ENCODE measurements at places on chromosomes 4 and X.

- no peak for DNase-seq
Observed at GRCh38 chrX:120357186-120357585, 4.7 kb upstream of the ATP1B4 start.

GRCh38 chr4:55906989-55907388 lies 41.8 kb upstream of the CEP135 start:
- peak; percentile 30 for DNase-seq

- no peak for DNase-seq
Observed at GRCh38 chr4:64341711-64342110, 67.5 kb downstream of the TECRL start.

GRCh38 chrX:18424482-18425198 lies 768 bp upstream of the CDKL5 start:
- DNase-seq, result peak; percentile 16

DNA sequence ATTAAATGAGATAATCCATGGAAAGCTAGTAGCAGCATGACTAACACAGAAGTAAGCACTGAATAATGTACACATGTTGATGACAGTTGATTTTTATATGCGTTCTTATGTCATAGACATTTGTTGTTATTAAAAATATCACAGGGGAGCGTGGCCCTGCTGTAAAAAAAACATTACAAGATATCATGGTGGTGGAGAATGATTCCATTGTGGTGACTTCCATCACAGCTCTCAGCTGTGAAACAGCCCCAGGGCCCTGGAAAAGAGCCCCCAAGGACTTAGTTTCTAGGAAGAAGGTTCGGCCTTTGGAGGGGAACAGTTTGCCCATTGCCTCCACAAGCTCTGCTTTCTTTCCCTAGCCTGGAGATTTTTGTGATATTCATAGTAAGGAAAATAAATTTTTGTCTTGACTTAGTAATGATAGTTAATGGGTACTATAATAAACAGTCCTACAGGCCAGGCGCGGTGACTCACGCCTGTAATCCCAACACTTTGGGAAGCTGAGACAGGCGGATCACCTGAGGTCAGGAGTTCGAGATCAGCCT lies 49.9 kb downstream of the FAM114A1 start:
- no peak for DNase-seq

DNA sequence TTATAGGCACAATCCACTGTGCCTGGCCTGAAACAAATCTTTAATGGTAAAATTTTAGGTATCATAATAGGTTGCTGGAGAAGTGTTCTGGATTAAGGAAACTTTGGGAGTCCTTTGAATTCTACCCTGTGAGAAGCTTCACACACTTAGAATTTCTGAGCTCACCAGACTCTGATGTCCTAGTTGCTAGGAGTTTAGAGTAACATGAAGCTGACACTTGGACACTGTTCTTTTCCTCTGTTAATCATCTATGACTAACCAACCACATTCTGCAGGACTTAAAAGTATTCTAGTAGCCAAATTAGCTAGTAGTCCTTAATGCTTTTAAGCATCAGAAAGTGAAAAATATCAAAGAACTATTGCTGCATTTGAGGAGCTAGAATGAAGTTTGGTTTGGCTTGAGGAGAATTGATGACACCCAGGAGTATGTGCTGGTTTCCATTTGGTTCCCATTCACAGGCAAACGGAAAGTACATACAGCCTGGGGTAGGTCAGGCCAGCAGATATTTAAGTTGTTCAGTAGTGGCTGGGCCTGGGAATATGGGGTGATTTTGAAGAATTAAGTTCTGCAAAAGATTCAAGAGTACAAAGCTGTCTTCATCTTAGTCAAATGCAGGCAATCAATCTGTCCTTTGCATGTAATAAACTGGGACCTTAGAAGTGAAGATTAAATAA lies 38.8 kb upstream of the IGFBP7 start:
- no peak for DNase-seq

GRCh38 chr4:15151033-15151432 lies 148.8 kb downstream of the CPEB2 start:
- no peak for DNase-seq

DNA sequence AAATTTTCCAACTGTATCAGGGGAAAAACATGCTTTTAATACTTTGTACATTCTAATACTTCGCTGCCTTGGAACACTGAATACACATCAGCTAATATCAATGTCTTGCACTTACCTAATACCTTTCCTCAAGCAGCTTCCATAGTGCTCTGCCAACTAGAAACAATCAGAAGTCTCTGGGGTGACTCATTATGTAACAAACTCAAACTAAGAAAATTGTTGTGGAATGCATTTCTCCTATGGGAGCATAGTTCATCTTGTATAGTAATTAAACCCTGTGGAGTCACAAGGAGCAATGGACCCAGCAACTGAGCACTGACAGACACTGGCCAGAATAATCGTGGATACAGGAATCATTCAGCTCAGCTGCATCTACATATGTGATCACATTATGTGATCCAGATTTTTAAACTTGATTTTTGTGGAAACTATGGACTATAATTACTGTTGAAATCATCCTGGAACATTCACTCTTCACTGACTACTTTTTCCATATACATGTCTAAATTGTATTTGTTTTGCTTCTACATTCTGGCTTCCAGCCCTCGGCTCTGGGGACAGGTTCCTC lies 496.9 kb downstream of the TMA16 start:
- no peak for DNase-seq

- no peak for DNase-seq
Observed at GRCh38 chr4:8830611-8831200, 40.9 kb downstream of the HMX1 start.

DNA sequence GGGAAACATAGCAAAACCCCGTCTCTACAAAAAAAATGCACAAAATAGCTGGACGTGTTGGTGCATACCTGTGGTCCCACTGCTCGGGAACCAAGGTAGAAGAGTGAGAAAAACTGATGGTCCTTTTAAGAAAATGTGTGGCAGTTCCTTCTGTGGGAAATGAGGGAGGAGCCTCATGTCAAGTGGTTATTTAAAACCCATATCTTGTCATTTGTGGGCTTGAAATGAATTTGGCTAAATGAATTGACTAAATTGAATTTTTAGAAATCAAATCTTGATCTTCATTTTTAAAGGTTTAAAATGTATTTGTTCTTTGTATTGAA lies 16.2 kb upstream of the LAMP2 start:
- DNase-seq, result no peak

DNA sequence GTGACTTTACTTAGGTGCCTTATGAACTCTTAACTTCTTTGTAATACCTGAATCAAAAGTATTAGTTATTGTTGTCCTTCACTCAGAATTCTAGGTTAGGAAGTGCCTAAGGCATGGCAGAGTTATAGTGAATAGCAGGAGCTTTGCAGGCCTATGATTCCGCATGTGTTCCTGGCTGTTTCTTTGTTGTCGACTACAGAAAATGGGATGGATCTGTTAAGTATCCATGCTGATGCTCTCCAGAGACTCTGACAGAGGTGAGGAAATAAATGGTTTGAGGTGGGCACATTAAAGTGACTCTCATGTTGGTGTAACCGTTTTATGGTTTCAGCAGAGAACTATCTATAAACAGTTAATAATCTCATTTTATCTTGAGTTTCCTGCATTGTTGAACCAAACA lies 1601.3 kb downstream of the PCDH7 start:
- no peak for DNase-seq

GRCh38 chr4:52081216-52081615 lies 30.1 kb downstream of the SPATA18 start:
- DNase-seq, result no peak

- no peak for DNase-seq
Observed at GRCh38 chr4:144208074-144208473, 67.6 kb upstream of the GYPA start.

DNA sequence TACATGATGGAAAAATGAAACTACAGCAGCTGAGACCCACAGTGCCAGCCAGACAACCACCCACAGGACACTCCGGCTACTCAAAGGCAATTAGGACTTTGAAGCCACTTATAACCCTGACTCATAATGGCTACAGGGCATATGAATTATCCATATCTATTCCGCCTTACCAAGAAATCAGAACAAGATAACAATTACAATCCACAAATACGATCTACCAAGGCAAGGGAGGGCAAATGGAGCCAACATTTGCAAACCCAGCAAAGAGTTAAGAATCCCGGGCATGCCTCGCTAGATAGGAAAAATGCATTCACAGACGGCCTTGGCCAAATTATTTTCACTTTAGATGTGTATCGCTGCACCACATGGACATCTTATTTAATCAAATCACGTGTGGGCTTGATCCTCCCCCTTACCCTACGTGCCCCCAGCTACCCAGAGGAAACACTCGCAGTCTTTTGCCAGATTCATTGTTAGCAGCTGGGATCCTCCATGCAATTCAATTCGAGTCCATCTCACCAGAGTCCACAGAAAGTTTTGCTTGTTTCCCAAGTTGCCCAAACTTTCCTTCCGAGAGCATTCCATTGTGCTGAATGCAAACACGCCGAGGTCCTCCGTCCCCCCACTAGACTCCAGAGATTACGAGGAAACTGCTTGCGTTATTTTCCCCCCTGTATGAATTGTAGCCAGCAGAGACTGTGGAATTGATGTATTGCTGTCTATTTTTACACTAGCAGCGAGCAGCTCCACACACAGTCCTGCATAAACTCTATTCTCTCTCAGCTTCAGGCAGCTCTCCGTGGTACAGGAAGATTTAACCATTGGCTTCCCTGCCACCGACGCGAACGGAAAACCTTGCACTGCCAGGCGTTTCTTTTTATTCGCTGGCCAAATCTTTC lies 1.2 kb downstream of the PPARGC1A start:
- DNase-seq, result no peak

GRCh38 chr4:140082391-140082755 lies 71.6 kb downstream of the MAML3 start:
- DNase-seq, result no peak

GRCh38 chr4:2996415-2996814 lies 33.0 kb downstream of the GRK4 start:
- no peak for DNase-seq

- DNase-seq, result peak; percentile 38
Observed at GRCh38 chr4:128782076-128782715, 27.3 kb upstream of the JADE1 start.

DNA sequence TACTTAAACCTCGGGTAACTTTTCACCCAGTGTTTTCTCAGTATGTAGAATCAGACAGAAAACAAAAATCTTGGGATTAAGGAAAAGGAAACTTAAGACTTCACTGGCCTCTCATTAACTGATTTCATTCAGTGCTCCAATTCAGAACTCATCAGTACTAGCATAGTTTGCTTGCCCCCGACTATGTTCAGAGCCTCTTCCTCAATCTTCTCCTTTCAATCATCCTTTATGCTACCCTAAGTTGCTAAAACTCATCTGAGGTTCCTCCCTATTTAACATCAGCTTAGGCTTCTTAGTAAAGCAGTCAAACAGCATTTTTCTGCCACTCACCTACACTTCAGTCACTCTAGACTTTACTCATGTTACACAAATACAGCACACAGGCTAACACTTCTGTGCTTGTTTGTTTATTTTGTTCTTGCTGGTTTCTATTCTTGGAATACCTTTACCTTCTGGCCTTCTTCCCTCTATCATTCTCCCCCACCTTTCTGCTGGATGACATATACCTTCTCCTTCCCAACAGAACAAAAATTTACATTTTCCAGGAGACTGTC lies 163.0 kb upstream of the TLL1 start:
- DNase-seq, result no peak

GRCh38 chr4:187491286-187491685 lies 504.3 kb upstream of the ZFP42 start:
- DNase-seq, result no peak

DNA sequence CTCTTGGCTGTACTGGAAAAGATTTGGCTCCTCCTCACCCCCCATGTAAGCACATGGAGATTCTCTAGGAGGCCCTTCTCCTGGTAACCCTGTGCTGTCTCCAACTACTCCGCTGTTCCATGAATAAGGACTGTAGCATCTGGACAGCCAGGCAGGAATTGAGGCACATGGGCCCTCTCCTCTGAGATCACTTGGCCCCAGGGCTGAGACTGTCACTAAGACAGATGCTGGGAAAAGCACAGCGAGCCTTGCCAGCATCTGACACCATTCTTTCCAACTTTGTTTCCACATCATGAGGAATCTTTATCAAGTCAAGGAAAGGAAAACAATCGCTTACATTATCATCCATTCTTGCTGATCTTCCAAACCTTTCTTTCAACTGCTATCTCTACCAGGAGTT lies 222.6 kb upstream of the INTU start:
- no peak for DNase-seq

DNA sequence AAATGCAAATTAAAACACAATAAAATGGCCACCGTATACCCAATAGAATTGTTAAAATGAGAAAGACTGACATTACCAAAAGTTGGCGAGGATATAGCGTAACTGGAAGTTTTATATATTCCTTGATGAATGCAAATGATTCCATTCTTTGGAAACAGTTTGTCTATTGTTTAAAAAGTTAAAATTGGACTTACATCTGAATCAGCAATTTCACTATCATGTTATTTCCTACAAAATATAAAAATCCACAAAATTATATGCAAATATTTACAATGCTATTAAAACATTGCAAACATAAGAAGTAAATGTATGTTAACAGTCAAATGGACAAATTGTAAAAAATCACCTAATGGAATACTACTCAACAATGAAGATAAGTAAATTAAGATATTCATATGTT lies 852.2 kb upstream of the NDST4 start:
- DNase-seq, result no peak

DNA sequence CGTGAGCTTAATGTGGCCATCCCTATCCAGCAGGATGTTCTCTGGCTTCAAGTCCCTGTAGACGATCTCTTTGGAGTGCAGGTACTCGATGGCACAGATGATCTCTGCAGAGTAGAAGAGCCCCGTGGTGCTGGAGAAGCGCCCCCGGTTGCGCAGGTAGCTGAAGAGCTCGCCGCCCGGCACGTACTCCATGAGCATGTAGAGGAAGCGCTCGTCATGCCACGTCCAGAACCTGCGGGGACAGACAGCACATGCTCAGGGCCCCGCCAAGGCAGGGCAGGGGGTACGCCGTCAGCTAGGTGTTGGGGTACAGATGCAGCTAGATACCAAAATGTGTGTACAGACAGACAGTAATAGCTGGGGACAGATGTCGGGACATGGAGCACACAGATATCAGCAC lies 58.3 kb downstream of the PRKX start:
- no peak for DNase-seq

GRCh38 chrX:151984328-151984727 lies 9.9 kb upstream of the GABRE start:
- DNase-seq, result no peak

DNA sequence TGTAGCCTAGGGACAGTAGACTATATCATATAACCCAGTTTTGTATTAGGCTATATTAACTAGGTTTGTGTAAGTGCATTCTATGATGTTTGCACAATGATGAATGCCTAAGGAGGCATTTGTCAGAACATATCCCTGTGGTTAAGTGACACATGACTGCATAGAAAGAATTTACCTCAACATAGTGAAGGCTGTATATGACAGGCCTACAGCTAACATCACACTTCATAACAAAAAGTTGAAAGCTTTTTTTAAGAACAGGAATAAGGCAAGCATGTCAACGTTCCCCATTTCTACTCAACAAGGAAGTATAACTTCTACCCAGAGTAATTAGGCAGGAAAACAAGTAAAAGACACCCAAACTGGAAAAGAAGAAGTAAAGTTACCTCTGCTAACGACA lies 165.9 kb upstream of the NDST4 start:
- no peak for DNase-seq
